ENCODE measurements at places on chromosomes 5 and 9.

DNA sequence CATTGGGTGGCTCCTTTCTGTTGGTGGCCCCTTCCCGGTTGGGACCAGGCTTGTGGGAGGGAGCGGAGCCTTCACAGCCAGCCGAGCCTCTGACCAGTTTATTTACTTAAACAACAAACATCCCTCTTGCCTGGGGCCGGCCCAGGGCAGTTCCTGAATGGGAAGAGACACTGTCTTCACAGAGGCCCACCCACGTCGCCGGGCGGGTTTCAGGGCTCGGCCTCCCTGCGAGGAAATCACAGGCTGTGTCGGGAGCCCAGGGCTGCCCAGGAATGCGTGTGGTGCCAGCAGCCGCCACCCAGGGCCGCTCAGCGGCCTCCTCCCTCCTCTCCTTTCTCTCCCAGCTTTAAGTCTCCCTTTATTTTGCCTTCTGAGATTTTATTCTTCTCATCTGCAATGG lies 132.5 kb downstream of the HSD17B3 start:
- DNase-seq: no peak

DNA sequence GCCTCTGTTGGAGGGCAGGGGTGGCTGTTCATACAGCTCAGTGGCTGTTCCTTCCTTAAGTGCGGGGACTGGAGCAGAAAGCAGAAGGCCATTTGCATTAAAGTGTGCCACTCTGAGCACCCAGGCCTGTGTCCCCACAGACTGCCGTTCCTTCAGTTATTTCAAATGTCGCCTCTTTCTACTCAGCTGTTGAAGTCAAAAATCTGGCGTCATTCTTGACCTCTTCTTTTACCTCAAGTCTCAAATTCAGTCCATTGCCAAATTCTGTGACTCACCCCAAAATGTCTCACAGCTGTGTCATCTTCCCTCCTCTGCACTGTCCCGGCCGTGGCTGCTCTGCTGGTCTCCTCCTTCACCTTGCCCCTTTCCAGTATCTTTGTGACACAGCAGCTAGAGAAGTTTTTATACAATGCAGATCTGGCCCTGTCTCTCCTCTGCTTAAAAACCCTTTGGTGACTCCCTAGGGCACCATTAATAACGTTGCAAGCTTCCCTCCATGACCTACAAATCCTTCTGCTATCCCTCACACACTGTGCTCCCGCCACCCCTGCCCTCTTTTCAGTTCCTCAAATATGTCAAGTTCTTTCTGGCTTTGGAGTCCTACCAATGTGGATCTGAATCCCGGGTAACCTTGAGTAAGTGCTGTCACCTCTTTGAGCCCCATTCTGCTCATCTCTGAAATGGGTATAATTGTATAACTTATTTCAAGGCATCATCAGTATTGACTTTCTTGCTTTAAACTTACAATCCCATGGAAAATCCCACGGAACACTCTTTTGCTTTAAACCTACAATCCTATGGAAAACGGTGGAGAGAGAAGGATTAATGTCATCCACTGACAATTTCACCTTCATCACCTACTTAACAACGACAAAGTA lies 98.3 kb upstream of the BOD1 start:
- no peak for DNase-seq

DNA sequence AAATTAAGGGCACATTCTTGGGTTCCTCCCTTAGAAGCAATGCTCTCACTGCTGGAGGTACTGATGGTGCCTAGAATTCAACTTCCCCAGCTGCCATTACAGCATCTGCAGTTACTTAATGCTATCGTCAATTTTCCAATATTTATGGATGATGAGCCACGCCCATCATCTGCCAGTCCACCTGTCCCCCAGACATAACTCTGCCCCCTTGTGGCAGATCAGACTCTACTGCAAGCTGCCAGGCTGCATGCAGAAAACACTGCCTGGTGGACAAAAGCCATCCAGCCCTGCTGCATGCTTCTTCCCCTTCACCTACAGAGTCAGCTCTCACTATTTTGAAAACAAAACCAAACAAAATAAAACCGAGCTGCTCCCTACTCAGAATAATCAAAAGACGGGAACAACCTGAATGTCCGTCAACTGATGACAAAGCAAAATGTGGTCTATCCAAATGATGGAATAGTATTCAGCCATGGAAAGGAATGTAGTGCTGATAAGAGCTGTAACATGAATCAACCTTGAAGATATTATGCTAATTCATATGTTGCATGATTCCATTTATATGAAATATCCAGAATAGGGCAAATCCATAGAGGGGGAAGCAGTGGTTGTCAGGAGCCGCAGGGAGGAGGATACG lies 66.4 kb downstream of the RETREG1 start:
- DNase-seq: peak; percentile 19

DNA sequence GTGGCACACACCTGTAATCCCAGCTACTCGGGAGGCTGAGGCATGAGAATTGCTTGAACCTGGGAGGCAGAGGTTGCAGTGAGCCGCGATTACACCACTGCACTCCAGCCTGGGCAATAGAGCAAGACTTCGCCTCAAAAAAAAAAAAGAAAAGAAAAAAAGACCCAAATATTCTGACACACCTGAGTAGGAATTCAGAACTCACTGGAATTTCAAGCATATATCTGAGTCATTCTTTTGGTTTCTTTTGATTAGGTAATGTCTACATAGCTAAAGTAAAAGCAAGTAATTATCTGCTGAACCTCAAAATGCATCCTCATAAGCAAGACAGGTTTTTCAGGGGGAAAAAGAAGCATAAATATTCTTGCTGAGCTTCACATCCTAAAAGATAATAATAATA lies 35.9 kb downstream of the ANKRD31 start:
- DNase-seq: no peak

GRCh38 chr9:87040410-87041009 lies 93.2 kb upstream of the GAS1 start:
- DNase-seq: no peak

DNA sequence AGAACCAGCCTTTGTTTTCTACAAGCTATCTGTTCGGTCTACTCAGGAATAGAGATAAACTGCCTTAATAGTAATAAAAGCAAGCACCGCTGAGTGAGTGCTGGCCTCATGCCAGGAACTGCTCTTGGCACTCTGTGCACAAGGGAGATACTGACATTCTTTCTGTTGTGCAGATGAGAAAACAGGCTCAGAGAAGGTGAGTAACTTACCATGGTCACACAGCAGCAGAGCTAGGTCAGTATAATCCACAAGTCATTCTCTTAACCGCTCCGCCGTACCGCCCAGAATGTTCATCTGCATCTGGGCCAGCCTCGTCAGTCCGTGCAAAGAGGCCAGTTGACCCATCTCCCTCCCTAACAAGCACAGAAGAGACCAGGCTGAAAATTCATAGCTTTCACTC lies 27.4 kb downstream of the QRFP start:
- no peak for DNase-seq

- DNase-seq: no peak
Observed at GRCh38 chr5:179526978-179527377, 23.4 kb upstream of the RUFY1 start.

GRCh38 chr5:142206801-142207200 lies 98.2 kb downstream of the NDFIP1 start:
- no peak for DNase-seq
